ENCODE measurements at places on chromosomes 4 and X.

DNA sequence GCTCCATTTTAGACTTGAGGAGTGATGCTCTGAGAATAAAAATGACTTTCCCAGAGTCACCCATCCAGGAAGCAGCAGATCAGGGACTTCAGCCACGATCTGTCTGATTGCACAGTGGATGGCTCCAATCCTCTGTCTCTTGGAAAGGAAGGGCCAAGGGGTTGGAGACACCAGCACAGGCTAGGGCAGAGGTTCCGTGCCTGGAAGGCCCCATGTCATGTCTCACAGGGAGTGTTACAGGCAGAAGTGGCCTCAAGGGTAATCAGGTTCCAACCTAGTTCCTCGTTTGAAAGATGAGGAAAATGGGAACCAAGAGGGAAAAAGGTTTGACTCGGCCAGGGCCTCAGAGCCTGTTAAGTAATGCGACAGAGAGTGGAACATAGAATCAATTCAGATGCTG is 160.0 kb downstream of the EFNB1 start:
- DNase-seq, result no peak

DNA sequence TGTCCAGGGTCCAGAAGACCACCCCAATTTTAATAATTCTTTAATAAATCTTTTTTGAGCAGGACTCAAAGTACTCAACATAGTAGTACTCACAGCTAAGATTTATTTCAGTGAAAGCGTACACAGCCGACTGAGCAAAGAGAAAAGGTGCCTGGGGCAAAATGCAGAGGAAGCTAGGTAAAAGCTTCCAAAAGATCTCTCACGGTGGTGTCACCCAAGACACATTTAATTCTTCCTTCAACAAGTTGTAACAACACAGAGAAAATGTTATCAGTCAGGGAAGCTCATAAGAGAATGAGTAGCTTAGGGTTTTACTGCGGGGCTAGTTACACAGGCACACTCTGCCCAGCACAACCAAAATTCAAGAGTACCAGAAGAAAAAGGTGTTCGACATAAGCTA is 201.1 kb downstream of the OPHN1 start:
- DNase-seq, result no peak

- no peak for DNase-seq
Observed at GRCh38 chrX:9430346-9430921, 34.4 kb upstream of the TBL1X start.

- no peak for DNase-seq
Observed at GRCh38 chr4:3262208-3263052, 13.5 kb downstream of the MSANTD1 start.

DNA sequence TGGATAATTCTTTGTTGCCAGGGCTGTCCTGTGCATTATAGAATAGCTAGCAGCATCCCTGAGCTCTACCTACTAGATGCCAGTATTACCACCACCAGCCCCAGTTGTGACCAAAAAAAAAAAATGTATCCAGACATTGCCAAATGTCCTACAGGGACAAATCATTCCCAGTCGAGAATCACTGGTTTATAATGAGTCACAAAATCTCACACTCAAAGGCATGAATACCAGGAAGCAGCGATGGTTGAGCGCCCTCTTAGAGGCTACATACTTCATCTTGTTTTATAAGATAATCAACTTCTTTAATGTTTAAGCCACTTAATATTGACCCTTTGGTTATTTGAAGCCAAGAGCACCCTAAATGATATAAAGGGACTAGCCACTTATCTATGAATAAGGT is 297.3 kb downstream of the DHX15 start:
- no peak for DNase-seq

DNA sequence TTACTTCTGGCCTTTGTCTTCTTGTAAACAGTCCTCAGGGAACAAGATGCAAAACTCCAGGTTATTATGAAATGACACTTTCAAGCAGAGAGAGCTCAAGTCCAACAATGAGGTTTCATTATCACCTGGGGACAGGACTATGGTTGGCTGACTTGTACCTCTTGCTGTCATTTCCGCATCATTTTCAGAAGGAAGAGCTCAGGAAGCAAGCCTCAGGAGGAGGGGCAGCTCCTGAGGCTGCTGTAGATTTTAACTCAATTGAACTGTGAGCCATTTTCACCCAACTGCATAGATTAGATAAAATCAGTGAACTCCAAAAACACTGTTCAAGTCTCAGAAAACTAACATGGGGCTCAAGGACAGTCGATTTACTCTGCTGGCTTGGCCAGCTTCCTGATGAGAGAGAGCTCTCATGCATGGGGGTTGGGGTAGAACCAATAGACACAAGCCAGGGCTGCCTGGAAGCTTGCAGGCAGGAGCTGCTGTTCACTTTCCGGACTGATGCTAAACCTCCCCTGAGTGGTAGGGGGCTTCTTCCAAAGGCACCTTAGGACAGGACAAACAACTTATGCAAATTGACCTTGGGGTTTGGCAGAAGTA is 23.6 kb downstream of the TMEM255A start:
- no peak for DNase-seq

GRCh38 chrX:97374266-97374665 is 490.6 kb downstream of the RPA4 start:
- no peak for DNase-seq

DNA sequence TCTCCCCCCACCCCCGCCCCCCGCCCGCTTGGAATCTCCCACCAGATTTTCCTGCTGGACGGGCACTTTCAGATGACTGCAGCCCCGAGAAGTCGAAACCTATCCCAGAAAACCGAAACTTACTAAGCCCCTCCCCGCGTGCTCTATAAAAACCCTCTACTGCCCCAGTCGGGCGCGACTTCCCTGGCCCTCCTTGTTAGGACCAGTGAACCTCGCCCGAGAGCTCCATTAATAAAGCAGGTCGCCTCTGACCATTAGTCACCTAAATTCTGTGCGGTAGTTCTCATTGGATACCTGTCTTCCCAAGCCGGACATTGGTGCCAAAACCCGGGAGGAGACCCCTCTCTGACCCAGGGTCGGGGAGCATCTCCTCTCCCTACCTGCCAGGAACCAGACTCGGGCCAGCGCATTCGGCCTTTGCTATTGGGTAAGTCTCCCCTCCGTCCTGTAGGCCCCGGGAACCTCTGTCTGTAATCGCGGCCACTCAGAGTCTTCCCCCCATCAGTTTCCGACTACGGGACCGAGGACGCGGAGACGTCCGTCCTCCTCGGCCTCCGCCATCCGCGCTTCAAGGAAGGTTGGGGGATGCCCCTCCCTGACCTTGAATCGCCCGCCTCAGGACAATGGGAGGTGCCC is 958.0 kb downstream of the RPA4 start:
- DNase-seq, result no peak

GRCh38 chr4:151912632-151913031 is 151.8 kb upstream of the GATB start:
- DNase-seq, result no peak
